T-cell (primary cell): ENCODE measurements at places on chromosomes 1 and 21.

GRCh38 chr1:23557471-23558124, 1.7 kb downstream of the ID3 start:
- no peak for DNase-seq

GRCh38 chr21:17427831-17428483, 84.9 kb upstream of the CXADR start:
- no peak for DNase-seq

DNA sequence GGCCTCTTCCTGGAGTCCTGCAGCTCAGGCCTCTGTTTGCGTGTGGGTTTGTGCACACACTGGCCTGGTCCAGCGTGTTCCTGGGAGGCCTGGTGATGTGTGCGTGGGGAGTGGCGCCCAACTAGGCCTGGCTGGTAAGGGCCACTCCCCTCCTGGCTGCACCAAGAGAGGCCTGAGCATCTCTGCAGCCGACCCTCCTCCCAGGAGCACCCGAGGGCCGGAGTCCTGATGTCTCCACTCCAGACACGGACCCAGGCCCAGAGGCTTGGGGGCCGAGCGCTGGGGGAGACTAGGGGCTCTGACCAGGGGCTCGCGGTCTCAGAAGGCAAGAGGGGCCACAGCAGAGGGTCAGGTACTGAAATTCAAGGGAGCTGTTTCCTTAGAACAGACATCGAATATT, 33.3 kb downstream of the MORN1 start:
- DNase-seq = no peak

DNA sequence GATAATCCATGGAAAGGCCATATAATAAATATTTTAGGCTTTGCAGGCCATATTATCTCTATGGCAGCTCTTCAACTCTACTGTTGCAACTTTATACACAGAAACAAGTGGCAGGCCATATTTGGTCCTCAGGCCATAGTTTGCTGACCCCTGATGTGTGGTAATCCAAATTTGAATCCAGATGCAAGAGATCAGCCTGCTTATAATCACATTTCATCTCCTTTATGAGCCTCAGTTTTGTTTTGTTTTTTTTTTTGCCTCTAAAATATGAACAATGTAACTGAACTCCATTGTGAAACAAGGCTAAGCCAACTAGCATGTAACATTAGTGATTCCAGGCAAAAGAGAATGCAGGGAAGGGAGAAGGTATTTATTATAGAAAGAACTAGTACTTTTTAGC, 81.6 kb downstream of the PRKAA2 start:
- DNase-seq = no peak
